ENCODE measurements at places on chromosomes 2 and 18. TPM values are rescaled to one million over a fixed set of nuclear protein-coding genes. Genes with fewer than 3 reads are reported as not detected.

CNRIP1 gene
- total RNA-seq: 26.1 TPM

PTCD3 gene
- total RNA-seq: 65.7 TPM

NEURL3 gene
- total RNA-seq: 1.2 TPM

ALPG gene
- not detected for total RNA-seq

MFSD2B gene
- 0.06 TPM for total RNA-seq

ADD2 gene
- total RNA-seq: 15.6 TPM

HSPE1 gene
- total RNA-seq: 466 TPM

SERPINB10 gene
- 1.5 TPM for total RNA-seq

RFTN2 gene
- not detected for total RNA-seq

RBBP8 gene
- 58.1 TPM for total RNA-seq

CFAP65 gene
- 0.11 TPM for total RNA-seq

TEKT4 gene
- not detected for total RNA-seq

CD226 gene
- 0.91 TPM for total RNA-seq

- DNase-seq: no peak
Observed at GRCh38 chr2:179195141-179195540, 69.5 kb downstream of the SESTD1 start.

GRCh38 chr2:150695451-150696135, 208.1 kb upstream of the RND3 start:
- DNase-seq: no peak

GRCh38 chr2:205660521-205661124, 21.7 kb upstream of the NRP2 start:
- DNase-seq: peak; percentile 75

GRCh38 chr2:168722592-168722991, 79.8 kb upstream of the NOSTRIN start:
- DNase-seq: no peak

- DNase-seq: peak; percentile 46
Observed at GRCh38 chr2:10048501-10049171, 5.3 kb downstream of the KLF11 start.

DNA sequence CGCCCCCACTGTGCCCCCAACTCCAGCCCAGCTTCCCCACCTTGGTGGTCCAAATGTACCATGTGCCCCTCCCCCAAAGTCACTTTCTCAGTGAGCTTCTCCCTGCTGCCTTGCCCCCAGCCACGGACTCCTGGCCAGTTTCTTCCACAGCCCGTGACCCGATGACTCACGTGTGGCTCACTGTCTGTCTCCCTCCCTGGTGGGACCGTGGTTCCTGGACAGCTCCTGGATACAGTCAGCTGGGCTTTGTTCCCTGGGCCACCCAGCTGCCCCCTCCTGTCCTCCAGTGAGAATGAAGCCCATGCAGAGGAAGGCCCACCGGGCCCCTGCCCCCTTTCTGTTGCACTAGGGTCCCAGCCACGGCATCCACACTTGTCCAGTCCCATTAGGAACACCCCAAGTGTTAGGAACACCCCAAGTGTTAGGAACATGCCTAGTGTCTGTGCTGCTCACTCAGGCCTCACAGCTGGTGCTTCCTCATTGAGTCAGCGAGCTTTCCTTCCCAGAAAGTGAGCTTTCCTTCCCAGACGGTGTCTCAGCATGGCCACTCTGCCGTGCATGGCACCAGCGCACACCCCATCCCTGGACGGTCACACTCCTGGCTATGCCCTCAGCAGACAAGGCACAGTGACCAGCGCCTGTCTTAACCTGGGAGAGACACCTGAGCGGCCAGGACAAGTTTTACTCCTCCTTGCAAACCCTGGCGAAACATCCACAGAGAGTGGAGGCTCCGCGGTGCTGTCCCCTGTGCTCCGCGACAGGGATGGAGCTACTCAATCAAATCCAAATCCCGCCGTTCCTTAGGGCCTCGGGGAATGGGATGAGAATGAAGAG, 44.8 kb upstream of the CTDP1 start:
- no peak for DNase-seq

GRCh38 chr2:80030135-80030534, 274.4 kb downstream of the LRRTM1 start:
- no peak for DNase-seq

GRCh38 chr18:21490748-21491147, 109.8 kb downstream of the ESCO1 start:
- DNase-seq: no peak

DNA sequence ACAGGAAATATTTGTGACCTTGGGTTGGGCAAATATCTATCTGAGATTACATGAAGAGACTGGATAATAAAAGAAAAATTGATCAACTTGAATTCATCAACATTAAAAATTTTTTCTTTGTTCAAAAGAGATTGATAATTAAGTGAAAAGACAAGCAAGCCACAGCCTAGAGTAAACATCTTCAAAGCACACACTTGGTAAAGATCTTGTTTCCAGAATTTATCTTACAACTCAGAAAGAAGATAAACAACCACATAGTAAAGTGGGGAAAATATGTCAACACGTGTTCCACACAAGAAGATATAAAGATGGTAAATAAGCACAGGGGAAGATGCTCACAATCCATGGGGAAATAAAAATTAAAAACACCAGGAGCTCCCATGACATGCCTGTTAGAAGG, 195.9 kb downstream of the SOX11 start:
- no peak for DNase-seq

DNA sequence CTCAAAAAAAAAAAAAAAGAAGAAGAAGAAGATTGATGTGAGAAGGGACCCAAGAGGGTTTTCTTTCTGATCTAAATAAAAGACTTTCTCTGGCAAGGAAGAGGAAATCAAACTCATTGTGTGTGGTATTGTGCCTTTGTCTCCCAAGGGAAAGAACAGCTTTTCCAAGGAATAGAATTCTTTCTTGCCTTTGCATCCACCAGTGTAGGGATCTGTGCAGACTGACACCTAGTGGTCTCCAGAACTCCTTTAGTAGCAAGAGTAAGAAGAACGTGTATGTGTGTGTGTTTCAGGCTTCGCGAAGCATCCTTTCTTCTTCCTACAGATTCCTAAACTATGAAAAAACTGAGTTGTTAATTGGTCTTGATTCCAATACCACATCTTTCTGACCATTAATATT, 33.5 kb upstream of the CRIM1 start:
- DNase-seq: no peak

- DNase-seq: peak; percentile 25
Observed at GRCh38 chr18:48409591-48410094, 460 bp upstream of the ZBTB7C start.

DNA sequence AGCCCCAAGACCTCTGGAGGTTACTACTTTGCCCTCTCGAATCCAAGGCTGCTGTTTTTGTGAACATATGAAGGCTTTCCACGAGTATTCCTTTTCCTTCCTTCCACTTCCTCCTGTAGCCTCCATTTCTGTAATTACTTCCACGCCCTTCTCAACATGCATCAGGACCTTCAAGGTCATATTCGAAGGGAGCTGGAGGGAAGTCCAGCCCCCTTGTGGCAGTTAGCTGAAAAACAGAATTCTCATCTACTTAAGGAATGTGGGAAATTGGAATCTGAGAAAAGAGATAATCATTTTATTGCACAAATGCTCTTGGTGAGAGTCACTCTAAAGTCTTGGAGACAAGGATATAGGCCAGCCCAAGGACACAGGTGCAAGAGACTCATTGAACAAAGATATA, 1000.2 kb downstream of the TDRD15 start:
- no peak for DNase-seq

GRCh38 chr2:20796374-20796791, 26.5 kb downstream of the LDAH start:
- no peak for DNase-seq

DNA sequence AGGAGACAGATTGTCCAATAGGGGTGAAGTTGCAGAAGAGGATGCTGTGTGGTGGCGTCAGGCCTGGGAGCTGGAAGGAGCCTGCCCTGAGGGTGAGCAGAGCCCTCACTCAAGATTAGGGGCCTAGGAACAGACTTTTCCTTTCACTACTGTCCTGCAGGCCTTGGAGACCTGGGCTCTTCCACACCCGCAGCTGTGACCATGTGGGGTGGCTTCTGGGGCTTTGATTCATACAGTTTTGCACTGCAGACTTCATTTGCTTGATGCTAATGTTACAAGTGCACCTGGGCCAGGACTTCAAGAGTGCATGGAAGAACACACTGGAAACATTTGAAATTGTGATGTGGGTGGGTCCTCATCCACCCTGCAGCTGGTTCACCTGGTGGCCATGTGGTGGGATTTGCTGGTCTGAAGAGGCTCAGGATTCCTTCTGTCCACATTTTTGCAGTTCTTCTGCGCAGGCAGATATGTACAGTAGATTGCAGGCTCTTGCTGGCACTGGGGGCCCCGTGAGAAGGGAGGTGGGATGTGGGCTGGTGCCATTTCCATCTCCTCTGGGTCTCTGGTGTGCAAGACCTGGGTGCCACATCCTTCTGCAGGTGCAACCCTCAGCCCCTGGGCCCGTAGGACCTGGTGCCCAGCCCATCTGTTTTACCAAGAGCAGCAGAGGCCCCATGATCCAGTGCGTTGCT, 9.9 kb downstream of the GLI2 start:
- no peak for DNase-seq

GRCh38 chr2:203949228-203949627, 12.7 kb downstream of the ICOS start:
- DNase-seq: no peak

DNA sequence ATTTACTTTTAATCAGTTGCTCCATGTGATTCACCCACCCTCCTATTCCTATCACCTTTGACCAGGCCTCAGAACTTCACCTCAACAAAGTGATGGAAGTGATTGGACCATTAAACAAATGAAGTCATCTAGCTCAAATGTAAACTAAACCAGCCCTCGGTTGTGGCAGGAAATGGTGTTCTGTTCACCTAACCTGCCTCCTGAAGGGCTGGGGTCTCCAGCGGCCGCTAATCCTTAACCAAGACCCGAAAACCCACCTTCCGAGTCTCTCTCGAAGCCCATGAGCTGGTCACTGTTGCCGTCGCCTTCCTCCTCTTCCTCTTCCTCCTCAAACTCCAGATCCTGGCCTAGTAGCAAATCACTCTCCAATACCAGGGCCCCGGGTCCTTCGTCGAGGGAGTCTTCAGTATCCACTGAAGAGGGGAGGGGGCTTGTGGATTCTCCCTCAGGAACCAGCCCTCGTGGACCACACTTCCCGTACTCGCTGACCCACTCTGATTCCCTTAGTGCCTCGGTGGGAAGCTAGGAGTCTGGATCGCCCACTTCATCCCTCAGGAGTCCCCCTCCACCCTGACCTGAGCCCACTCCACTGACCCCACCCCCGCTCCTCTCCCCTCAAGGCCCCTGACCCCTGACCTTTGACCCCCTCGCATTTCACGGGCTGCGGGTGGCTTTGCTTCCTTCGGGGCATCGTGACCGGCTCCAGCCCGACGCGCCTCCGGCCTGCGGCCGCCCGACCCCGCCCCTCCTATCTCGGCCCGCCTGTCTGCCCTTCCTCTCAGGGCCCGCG, 503 bp downstream of the ZNF513 start:
- DNase-seq: peak; percentile 67

DNA sequence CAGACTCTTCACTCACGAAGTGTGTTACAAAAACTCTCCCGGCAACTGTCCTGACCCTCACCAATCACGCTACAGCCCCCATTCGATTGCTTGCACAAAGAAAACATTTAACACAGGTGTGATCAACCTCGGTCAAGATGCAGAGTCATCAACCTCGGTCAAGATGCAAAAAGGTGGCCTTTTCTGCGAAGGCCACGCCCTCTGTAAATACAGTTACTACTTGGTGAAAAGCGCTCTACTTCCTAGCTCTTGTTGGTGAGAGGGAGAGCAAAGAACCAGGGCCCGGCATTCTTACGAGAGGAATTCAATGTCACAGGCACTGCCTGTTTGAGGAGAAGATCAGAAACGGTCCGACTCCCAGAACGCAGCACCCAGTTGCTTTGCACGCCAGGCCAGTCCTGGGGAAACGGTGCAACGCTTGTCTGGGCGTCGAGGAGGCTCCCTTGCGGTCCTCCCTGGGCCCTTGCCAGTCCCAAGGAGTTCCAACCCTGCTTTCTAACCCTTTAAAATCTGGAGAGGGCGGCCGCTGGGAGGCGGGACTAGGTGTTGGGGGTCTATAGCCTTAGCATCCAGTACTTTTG, 1.9 kb downstream of the PIEZO2 start:
- DNase-seq: no peak

GRCh38 chr2:53903011-53903410, 43.2 kb upstream of the GPR75 start:
- DNase-seq: no peak

DNA sequence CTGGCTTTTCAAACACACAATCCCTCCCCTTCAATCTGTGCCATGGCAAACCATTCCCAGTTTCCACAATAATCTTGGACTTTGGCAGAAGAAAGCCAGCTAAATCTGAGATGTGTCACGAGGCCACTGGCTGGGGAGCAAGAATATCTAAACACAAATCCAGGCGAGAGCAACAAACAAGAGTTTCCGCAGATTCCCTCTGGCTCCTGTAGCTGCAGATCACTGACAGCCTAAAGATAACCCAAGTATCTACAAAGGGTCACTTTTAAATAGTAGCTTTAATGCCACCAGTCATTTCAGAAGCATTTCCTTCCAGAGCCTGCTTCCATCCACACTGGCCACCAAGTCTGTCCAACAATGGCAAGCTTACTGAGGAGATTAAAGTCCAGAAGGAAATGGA, 86.9 kb downstream of the ACVR1 start:
- no peak for DNase-seq

- DNase-seq: no peak
Observed at GRCh38 chr2:165990846-165991245, 37.3 kb upstream of the TTC21B start.

GRCh38 chr2:68770271-68771111, 35.9 kb downstream of the ARHGAP25 start:
- no peak for DNase-seq

- DNase-seq: no peak
Observed at GRCh38 chr2:119254601-119255080, 31.0 kb downstream of the STEAP3 start.

DNA sequence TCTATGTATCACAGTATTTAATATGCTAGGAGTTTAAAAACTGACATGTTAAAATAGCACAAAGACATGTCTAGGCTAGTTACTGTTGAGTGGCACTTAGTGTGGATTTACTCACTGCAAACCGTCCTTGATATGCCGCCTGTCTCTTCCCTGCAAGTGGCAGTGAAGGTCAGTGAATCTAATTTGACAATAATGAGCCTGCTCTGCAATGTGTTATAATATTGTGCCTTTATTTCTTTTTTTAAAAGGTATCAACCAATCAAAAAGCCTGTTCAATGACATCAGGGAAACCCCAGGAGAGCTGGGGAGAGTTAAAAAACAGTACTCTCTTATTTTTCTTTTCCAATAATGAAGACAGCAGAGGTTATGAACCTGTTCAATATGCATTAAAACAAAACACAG, 384.1 kb downstream of the ERBB4 start:
- DNase-seq: no peak

Data from Daoy (cell line).